ENCODE measurements at places on chromosomes 7 and 10.

DNA sequence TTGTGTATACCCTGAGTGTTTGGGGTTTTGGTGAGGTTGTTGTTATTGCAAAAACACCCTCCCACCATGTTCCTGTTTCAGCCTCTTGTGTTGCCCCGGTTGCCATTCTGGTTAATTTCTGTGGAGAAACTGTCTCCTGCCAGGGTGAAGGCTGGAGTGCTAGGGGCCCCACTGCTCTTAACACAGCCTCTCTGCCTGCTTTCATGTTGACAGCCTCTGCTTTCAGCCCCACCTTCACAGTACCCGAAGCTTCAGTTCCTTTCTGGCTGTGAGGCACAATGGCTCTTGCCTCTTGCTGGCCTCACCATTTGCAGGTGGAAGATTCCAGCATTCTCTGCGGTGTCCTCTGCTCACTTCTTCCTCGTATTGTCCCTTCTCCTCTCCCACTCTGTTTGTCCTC is 19.2 kb downstream of the SLC18A2 start:
- DNase-seq: no peak

- no peak for DNase-seq
Observed at GRCh38 chr7:94514917-94515316, 5.3 kb downstream of the CASD1 start.

GRCh38 chr10:3763035-3763456 is 22.0 kb downstream of the KLF6 start:
- no peak for DNase-seq

DNA sequence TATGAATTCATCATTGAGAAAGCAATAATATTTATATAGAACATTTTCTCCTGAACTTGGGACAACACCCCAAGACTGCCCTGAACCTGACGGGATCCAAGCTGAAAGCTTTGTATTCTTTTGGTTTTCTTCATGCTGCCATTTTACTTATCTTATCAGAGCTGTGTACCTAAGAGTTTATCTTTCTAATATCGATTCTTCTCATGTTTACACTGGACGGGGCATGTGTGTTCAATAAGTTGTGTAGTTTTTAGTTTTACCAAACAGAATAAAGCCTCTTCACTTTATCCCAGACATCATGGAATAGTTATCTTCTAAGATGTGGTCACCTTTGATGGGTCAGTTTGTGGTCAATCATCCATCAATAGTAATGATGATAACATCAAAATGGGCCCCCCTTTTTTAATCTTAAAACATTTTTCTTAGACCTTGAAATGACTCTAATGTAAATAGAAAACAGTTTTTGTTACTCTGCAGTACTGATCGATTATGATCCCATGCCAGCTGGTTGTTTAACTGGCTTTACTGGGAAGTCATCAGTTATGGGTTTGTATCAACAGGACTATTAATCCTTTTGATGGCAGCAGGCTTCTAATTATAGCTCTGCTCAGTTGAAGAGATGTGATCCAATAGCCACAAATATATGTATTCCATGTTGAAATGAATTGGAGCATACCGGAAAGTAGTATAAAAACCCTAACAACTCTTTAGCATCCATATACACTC is 446.1 kb downstream of the KCNMA1 start:
- no peak for DNase-seq

- no peak for DNase-seq
Observed at GRCh38 chr10:101207026-101207425, 22.2 kb downstream of the LBX1 start.

DNA sequence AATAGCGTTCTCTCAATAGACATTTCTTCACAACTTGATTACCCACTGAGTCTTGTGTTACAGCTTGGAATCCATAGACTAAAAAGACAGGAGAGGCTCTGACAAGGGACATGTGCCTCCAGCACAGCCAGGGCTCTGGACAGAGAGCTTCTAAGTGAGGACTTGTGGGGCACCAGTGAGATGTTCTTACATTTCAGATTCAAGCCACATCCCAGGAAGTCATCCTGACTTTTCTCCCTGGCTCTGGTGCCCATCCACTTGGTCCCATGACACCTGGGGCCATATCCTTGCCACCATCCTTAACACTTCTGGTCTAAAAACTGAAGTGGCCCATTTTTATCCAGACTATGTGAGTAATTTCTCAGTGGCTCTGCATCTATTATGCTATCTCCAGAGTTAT is 440.1 kb downstream of the TCERG1L start:
- no peak for DNase-seq

DNA sequence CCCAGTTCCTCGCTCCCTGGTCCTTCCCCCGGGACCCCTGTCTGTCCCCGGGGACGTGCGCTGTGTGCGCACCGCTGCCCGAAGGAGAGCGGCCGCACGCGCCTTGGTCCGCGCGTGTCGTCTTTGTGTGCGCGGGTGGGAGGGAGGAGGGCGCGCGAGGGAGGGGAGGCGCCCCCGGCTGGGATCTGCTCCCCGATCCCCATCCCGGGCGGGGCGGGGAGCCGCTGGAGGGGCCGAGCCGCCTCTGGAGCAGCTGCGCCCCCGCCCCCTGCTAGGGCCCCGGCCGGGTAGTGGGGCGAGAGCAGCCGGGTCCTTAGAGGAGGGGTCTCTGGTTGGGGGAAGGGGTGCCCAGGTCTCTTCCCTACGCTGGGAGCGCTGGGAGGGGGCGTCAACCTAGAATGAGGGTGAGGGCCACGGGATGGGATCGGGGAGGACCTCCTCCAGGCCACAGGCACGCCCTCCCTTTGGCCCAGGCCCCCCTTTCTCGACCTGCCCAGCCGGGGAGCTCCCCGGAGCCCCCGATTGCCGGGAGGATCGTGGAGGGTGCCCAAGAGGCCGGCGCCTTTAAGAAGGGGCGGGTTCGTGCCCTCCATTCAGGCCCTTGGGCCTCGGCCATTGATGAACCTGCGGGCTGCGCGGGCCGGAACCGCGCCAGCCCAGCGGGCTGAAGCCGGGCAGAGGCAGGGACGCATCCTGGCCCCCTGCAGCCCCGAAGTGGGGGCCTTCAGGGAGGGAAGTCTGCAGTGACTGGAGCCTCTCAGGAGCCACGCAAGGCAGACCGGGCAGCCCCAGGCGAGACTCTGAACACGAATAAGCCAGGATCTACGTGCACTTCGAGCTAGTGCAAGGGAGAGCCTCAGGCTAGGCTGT is 678 bp downstream of the SH2B2 start:
- DNase-seq: peak; percentile 72

- DNase-seq: peak; percentile 93
Observed at GRCh38 chr7:16078076-16078952, 343.0 kb downstream of the CRPPA start.

- DNase-seq: no peak
Observed at GRCh38 chr7:94368371-94368791, 26.3 kb upstream of the COL1A2 start.

- DNase-seq: no peak
Observed at GRCh38 chr7:44415510-44415909, 74.9 kb downstream of the NUDCD3 start.

- DNase-seq: no peak
Observed at GRCh38 chr10:28291881-28292297, 11.0 kb downstream of the MPP7 start.

GRCh38 chr7:159114981-159115380 is 29.7 kb downstream of the VIPR2 start:
- DNase-seq: no peak

DNA sequence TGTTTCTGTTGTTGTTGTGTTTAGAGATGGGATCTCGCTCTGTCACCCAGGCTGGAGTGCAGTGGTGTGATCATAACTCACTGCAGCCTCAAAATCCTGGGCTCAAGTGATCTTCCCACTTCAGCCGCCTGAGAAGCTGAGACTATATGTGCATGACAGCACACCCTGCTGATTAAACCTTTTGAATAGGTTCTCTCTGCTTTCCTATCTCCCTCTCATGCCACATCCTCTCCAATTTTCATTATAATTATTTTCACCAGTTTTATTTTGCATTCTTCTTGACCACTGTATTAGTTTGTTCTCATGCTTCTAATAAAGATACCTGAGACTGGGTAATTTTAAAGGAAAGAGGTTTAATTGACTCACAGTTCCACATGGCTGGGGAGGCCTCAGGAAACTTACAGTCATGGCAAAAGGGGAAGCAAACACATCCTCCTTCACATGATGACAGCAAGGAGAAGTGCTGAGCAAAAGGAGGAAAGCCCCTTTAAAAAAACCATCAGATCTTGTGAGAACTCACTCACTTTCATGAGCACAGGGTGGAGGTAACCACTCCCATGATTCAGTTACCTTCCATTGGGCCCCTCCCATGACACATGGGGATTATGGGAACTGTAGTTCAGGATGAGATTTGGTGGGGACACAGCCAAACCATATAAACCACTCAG is 12.9 kb downstream of the AGK start:
- peak; percentile 12 for DNase-seq

- DNase-seq: no peak
Observed at GRCh38 chr10:82643601-82644000, 768.6 kb downstream of the NRG3 start.

- DNase-seq: peak; percentile 53
Observed at GRCh38 chr10:125455855-125456254, 227.1 kb downstream of the TEX36 start.

DNA sequence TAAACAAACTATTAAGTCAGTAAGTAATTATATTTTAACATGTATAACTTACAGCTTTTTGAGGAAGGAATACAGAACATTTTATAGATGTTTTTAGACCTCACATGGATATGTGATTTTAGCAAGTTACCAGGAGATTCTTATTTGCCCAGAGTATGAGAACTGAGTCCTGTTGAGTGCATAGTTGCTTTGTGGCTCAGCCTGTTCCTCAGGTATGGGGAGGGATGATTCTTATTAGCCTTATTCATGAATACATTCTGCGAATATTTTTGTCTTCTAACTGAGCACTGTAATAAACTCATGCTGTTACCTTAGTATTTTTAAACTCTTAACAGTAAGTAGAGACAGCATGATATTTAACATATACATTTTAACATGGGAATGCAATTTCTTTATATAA is 17.9 kb downstream of the BTAF1 start:
- DNase-seq: no peak

GRCh38 chr10:131733596-131733995 is 167.2 kb upstream of the PPP2R2D start:
- DNase-seq: no peak

- DNase-seq: no peak
Observed at GRCh38 chr7:5622286-5622685, 159.2 kb downstream of the RNF216 start.

- no peak for DNase-seq
Observed at GRCh38 chr10:34292194-34292565, 522.9 kb downstream of the PARD3 start.

DNA sequence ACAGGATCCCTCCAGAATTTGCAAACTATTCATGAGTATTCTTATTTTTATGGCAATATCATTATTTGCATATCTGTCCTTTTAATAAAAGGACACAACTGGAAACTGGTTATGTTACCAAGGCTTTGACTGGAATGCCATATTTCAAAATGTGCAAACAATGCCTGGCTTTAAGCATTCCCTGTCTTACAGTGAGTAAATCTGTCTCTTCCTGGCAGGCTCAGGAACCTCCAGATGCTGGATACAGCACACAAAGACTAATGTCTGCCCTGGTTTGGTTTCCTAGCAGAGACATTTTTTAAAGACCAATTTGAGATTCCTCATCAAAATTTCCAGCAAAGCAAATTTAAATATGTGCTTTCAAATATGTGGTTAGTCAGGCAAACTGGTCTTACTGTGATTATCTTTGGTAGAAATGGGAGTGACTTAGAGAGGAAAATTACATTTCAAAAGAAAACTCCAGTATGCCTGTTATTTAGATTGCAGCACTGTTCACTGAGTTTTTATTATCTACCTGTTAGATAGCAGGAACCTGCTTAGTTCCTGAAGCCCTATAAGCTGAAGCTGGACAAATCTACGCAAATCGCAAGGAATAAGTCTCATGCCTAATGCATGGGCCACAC is 31.3 kb downstream of the RNF216 start:
- DNase-seq: no peak

- DNase-seq: peak; percentile 97
Observed at GRCh38 chr10:73601486-73601921, 10.4 kb upstream of the USP54 start.

GRCh38 chr10:78974617-78975317 is 94.0 kb upstream of the ZMIZ1 start:
- peak; percentile 87 for DNase-seq

GRCh38 chr10:112723876-112724275 is 226.2 kb upstream of the TCF7L2 start:
- DNase-seq: no peak

- no peak for DNase-seq
Observed at GRCh38 chr7:28161331-28161730, 19.3 kb downstream of the JAZF1 start.

GRCh38 chr10:75272094-75272493 is 36.3 kb upstream of the COMTD1 start:
- no peak for DNase-seq

DNA sequence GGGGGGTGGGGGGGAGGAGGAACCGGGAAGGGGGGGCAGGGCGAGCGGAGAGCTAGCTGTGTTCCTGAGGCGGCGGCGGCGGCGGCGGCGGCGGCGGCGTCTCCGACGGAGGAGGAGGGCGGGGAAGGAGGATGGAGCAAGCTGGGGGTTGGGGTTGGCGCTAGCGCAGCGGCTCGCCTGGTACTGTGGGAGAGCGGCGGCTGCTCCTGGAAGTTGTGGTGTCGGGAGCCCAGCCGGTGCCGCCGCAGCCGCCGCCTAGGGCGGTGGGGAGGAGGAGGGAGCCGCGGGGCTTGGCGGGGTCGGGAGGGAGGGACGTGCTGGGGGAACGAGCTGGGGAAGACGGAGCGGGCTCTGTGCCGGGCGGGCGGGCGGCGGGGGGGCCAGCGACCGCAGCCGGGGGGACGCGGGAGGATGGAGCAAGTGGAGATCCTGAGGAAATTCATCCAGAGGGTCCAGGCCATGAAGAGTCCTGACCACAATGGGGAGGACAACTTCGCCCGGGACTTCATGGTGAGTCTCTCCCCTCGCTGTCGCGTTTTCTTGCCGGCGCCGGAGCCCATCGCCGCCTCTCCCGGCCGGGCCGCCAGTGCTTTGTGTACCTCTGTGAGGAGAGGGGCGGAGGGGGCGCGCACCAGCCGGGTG is at the start of gene PTPN12:
TSS of gene PTPN12 (plus strand) at position 160 of the 642 bp plus-strand sequence. CDS start at position 412, 252 bp downstream.
- peak; percentile 86 for DNase-seq

GRCh38 chr7:1109581-1110310 is 21.8 kb downstream of the GPER1 start:
- no peak for DNase-seq
